Head of caudate nucleus (tissue), 42 donors: ENCODE measurements at places on chromosomes 2 and 18.

DNA sequence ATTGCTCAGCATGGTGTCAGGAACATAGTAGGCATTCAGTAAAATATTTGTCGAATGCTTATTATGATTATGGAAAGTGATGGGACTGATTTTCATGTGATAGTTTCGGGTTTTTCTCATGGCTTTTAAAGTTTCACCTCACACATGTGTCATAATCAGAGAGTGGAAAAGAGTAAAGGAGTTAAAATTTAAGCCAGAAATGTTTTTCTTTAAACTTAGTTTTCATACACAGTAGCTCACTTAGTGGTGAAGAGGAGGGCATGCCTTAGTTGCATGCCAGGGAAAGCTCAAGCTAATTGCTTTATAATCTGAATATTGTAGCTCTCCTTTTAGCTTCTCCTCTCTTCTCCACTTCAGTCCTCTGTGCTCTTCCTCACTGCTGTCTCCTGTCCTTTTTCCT lies 38.0 kb downstream of the EHBP1 start:
- DNase-seq, result no peak

GRCh38 chr18:79983793-79984192 lies 4.6 kb downstream of the TXNL4A start:
- no peak for DNase-seq

DNA sequence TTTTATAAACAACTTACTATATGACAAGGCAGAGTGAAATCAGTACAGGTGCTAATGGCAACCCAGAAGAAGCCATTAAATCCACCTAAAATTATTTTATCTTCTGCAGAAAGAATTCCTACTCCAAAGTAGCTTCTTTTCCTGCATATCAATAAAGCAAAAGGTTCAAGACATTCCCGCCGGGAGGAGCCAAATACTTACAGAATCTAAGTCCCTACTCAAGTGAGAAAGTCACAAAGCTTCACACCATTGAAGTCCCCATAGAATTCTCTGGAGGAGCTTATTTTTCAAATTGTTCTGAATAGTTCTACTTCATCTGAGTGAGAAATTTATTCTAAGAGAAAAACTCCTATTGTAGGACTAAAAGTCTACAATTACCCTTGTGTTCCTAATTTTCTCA lies 233.7 kb upstream of the HNRNPA3 start:
- DNase-seq, result no peak

DNA sequence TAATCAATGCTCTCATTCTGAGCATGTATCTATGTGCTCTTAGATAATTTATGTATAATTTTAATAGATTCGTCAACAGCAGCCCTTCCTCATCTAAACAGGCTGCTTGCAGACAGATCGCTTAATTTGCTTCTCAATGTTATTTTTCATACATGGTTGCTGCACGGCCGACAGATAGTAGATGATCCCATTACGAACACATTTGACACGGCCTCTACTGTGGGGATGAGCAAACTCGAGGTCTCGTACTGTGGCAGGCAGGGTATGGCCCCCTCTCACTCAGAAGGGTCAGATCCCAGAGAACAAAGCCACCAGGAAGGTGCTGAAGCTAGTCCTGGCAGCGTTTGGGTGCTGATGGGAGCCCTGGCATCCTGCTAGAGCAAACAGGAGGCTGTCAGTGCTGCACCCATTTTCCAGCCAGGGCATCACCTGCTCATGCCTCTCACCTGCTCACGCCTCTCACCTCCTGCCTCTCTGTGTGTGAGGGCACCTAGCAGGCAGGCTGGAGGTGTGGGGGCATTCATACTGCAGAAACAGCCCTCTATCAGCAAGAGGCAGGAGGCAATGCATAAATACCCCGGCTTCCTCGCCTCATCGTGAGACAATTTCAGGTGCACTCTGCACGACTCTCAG lies 80.0 kb downstream of the KLHL29 start:
- DNase-seq, result no peak

DNA sequence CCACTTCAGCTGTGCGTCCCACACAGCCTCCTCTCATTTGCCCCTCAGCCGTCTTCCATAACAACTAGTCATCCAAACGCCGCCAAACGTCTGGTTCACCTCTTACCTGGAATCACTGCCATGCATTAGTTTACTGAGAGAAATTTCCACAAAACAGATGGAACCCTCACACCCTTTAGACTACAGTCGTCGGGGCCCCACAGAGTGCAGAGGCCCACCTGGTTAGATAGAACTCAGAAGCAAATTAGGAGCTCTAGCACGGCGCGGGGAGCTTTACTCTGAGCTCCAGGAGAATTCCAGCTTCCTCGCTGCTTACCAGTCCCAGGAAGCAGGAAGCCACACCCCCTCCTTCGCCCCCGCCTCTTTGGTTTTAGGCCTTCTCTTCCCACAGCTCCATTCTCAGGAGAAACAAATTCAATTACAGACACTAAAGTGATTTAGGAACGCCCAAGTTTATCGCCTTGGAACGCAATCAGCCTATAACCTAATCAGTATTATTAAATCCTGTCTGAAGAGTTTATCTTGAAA lies 9.4 kb downstream of the RNU2-63P start:
- no peak for DNase-seq

DNA sequence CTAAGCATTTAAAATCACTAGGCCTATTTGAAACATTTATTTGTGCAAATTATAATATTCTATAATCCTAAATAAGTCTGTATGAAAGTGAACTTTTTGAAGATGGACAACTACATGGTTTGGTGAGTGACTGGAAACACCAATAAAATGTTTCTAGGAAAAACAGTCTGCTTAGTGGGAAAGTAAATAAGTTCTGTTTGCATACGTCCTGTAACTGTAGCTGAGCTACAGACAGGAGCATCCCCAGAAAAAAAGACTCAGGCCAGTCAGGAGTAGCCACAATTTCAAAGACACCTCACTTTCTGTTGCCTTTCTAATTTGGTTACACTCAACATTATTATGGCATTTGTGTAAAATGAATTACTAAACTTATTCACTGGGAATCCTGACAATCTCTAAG lies 28.4 kb upstream of the KCNJ3 start:
- DNase-seq, result no peak

DNA sequence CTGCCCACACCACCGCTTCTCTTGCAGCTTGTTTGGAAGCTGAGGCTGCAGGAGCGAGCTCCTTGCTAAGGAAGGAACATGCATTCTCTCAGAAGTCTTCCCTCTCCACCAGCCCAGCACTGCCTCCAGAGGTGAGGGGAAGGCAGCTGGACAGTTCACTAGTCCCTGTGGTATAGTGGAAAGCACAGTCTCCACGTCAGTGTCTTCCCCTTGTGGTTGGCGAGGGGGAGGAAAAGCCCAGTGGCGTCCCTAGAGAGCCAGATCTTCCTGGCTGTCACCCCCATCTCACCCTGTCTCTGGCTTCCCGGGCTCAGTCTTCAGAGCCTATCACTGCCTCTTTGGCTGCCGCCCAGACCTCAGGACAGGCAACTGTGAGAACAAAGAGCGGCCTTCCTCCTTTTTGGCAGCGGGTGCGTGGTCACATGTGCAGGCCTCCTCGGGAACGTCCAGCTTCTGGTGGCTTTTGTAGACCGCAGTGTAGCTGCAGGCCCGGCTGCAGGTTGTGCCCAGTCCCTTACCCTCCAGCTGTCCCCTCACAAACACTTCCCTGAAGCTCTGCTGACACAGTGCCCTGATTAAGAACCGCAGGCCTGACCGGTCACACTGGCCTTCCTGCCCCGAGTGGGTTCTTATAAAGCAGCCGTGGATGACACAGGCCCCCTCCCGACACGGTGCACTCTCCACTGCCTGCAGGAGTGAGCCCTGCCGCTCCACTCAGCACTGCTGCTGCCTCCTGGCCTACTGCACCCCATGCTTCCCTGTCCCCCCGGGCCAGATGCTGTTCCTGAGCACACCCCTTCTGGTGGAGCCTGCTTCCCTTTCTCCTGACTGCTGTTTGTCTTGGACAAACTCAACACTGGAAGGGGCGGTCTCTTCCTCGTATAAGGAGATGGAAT lies 90.9 kb downstream of the RNF144A start:
- peak; percentile 89 for DNase-seq

- DNase-seq, result no peak
These were observed 16.4 kb downstream of the EDAR start for GRCh38 chr2:108972663-108973062.

DNA sequence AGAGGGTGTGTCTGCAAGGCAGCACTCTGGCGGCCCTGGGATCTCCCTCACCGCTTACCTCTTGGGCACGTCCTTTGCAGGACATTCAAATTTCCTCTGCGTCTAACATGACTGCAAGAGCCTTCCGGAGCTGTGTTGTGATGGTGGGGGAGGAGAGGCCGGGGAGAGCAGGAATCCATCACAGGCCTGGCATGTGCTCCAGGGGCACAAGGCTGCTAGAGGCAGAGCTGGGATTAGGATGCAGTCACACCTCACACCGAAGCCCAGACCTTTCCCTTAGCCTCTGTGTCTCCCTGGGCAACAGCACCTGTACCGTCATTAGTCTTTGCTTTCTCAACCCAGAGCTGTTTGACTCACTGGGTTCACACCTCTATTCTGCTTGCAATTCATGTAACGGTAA lies 111.3 kb downstream of the CMPK2 start:
- no peak for DNase-seq

DNA sequence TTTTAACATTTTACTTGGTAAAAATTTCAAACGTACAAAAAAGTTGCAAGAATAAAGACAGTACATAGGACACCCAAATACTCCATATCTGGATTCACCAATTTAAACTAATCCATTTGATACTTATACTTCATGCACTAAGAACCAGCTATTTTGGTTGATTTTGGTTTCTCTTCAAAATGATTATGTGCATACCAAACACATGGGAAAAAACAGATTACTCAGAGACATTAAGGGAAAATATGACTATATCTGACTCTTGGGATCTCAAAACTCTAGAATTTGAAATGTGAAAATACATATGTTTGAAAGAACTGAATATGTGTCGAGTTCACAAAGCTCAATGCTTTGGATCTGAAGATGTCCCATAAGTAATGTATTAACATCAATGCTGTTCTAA lies 15.5 kb upstream of the MALL start:
- no peak for DNase-seq

DNA sequence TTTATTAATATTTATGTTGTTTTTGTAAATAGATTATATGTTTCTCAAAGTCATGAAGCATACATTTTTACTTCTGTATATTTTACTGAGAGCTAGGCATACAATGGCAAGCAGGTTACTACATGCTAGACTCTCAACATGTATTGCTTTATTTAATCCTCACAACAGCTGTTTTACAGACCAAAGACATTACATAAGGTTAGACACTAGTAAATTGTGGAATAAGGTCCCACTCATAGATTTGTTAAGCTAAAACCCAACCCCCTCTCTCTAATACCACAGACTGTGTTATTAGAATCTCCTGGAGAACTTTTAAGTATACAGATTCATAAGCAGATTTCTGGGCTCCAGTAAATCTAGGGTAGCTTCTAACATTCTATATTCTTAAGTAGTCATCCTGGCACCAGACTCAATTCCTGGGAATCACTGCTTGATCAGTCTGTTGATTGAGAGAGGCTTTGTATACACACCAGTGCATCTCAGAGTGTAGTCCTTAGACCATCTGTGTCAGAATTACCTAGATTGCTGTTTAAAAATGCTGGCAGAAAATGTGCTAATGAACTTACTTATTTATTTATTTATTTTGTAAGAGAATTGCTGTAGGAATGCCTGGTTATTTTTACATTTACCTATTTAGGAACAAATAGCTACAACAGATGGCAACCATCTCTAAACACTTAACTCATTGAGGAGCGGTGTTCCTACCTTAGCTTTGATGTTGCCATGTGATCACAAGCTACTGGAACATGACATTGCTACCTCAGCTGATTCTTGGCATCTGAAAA lies 153.5 kb upstream of the CAVIN2 start:
- DNase-seq, result no peak

DNA sequence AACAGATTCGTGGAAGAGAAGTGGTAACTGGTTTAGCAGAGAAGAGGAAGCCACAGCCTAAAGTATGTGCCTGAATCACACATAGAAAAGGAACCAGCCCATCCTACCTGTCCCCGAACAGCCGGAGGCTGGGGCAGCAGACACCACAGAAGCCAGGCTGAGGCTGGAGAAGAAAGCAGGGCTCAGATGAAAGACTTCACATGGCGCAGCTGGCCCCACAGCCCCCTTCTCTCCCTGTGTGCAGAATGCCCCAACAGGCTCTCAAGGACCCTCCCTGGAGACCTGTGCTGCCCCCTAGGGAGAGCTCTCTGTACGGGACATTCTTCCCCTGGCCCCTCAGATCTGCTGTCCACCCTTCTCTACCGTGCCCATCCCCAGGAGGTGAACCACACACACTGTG lies 83.5 kb upstream of the RAB12 start:
- DNase-seq, result no peak

- DNase-seq, result no peak
These were observed 306.6 kb upstream of the CYRIA start for GRCh38 chr2:16972276-16972675.

DNA sequence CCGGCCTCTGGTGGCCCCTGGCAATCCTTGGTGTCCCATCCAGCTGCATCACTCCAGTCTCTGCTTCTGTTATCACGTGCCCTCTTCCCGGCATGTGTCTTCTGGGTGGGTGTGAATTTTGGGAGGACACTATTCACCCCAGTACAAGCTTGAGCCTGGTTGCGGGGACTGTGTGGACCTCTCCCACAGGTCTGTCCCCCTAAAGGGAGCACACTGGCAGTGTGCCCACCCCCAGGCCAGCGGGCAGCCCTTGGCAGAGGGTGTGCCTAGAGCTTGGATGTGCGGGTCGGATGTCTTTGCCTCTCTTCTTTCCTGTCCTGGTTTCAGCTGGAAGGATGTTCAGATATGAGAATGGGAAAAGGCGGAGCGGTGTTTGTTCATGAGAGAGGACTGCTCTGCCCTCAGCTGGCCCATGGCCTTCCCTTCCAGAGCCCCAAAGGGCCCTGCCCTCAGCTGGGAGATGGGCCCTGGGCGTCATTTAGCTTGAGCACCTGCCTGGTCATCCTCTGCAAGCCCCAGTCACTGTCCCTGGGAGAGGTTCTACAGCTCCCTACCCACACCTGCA lies 73.2 kb downstream of the AGAP1 start:
- no peak for DNase-seq

DNA sequence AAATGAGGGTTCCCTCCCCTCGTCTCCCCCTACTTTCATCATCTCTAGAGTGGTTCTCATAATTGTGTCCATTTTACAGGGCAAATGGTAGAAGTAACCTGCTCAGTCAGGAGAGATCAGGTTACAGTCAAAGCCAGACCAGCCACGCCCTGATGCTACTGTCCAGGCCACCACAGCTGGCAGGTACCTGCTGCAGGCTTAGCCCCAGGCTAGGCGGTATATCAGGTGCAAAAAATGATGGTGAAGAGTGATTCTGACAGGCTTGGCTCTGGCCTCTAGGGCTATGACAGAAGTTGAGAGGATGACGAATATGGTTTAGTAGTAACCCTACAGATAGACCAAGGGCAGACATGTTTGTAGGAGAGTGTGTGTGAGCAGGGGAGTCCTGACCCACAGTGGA lies 67.1 kb downstream of the HAUS1 start:
- DNase-seq, result no peak

DNA sequence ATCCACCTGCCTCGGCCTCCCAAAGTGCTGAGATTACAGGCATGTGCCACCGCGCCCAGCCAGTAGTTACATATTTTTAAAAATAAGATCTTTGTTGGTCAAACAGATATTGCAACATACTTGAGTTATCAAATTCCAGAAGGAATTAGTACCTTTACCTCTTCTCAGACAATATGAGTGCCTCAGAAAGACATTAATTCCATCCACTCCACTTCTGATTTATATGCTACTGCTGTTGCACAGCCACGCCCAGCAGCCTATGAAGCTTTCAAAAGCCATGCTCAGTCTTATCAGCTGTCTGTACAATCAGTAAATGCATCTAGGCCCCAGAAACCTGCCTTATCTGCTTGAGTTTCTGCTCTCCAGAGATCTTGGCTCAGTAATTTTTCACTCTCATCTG lies 47.8 kb downstream of the MEX3C start:
- no peak for DNase-seq
